Stimulated activated CD4-positive, alpha-beta T cell treated with anti-CD3 and anti-CD28 coated beads, Interleukin-1b, Interleukin-23, amount 100 ng/mL, for 4 hours (primary cell): ENCODE measurements at places on chromosomes 4 and X.

GRCh38 chr4:47222276-47222675 lies 190.9 kb downstream of the GABRB1 start:
- no peak for DNase-seq

- no peak for DNase-seq
Measured at GRCh38 chrX:92230628-92231027, 451.5 kb downstream of the PCDH11X start.

DNA sequence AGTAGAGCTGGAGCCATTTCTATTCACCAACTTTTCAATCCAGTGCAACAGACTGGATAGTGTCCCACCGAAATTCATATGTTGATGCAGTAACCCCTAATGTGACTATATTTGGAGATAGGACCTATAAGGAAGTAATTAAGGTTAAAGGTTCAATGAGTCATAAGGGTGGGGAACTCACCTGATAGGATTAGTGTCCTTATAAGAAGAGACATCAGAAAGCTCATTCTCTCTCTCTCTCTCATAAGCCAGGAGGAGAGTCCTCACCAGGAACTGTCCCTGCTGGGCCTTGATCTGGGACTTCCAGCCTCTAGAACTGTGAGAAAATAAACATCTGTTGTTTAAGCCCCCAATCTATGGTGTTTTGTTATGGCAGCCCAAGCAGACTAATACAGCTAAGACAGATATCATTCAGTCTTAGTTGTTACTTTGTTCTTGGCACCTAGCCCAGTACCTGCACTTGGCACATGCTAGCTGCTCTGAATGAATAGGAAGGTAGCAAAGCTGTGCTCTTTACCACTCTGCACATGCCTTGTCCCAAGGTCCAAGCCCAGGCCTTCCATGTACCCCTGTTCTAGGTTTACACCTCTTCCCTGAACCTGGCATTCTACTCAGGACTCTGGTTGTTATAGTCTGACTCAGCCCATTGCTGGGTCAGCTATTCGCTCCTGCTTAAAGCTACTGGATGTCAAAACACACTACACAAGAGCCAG lies 19.2 kb upstream of the BRS3 start:
- DNase-seq, result no peak

DNA sequence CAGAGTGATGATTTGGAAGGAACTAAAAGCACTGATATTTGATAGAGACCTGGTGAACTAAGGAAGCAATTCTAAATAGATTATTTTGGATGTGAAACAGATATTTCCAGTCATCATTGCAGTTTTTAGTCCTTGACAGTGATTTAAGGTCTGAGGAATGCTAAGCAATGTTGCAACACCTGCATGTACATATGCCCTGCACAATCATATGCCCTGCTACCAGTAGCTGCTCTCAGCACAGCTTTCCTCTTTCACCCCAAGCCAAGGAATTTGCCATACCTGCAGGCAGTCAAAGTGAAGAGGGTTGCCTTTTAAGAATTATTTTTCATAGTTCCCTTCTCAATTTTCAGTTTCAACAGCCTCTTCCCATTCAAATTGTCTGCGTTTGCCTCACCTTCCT lies 8.7 kb upstream of the FAM47A start:
- DNase-seq, result no peak

DNA sequence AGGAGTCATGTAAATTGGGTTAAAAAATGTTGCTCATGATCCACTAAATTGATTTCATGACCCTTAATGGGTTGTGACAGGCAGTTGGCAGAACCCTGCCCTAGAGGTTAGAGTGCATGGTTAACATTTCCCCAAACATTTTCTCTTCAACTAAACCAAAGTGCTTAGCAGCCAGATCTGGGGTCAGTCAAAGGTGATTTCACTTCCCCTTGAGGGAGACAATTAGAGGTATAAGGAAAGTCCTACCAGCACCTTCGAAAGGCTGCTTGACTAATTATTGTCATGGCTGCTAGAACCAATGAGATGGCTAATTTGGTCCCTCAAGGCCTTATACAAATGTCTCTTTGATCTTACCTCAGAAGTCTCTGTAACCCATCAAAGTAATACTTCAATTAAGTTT lies 30.9 kb upstream of the INTS6L start:
- DNase-seq, result no peak
